ENCODE measurements at places on chromosomes 3 and 15.

GRCh38 chr15:71682001-71682400 is 128.4 kb upstream of the NR2E3 start:
- DNase-seq, result peak; percentile 100

DNA sequence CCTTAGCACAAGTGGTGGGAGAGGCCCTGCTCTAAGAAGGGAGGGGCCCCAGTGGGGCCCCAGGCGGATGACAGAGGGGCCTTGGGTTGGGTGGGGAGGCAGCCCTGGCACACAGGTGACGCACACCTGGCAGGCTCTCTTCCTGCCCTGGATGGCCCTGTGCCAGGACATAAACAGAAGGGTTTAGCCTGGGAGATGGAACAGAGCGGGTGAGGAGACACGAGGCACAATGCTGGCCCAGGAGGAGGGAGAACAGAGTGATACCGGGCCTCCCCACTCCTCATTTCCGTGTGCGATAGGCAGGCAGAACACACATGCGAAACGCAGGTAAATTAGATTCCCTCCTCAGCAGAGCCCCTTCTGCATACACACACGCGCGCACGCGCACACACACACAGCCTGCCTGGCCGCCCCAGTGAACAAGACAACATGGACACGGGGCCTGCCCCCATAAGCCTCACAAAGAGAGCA is 39.8 kb downstream of the IDH2 start:
- no peak for DNase-seq

GRCh38 chr15:41985236-41986160 is 13.1 kb upstream of the EHD4 start:
- no peak for DNase-seq

DNA sequence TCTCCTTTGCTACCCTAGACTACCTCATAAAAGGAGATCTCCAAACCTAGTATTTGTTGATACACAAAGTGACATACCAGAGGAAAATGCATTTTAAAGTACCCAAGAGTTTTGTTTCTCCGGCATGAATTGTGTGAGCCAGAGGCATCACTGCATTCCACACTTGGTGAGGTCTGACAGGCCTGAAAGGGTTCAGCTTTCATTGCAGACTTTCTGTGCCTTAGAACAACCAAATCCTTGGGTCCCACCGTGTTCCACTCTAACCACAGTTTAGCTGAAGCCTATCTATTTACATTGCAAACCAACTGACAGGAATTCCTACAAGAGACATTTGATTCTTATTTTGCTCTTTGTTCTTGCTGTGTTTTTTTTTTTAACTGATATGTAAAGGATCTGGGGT is 21.0 kb upstream of the EID1 start:
- DNase-seq, result no peak

GRCh38 chr3:57772251-57772650 is 16.1 kb downstream of the SLMAP start:
- DNase-seq, result no peak
